ENCODE measurements at places on chromosomes 12 and 14.

DNA sequence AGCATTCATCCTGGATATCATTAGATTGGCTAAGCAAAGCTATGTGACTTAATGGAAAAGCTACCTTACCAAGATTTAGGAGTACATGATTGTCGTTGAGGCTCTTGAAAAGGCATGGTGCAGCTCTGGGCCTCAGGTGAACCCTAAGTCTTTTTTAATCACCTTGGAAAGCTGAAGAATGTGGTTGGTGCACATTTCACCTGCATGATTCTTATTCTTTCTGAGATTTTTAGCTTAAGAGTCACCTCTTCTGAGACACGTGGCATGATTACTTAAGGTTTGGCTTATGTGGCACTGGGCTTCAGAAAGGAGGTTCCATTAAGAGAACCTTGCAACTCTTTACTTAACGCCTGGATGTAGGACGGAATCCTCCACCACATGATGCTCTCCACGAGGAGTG lies 498.5 kb downstream of the TMEM117 start:
- DNase-seq = no peak

DNA sequence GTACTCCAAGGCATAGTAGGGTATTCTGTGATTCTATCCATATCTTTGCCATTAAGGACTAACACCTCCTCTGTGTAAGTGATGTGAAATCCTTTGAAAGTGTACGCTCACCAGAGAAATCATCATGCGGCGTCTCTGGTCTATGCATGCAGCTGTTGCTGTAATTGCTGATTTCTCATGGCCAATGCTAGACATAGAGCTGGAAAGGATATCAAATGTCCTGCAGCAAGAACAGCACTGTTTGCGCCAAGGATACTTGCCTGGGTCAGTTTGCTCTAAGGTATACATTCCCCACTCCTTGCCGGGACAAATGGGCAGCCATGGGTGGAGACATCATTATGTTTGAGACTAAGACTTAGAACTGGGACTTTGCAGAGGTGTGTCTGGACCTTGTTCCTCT lies 896.4 kb downstream of the BCL11B start:
- no peak for DNase-seq

DNA sequence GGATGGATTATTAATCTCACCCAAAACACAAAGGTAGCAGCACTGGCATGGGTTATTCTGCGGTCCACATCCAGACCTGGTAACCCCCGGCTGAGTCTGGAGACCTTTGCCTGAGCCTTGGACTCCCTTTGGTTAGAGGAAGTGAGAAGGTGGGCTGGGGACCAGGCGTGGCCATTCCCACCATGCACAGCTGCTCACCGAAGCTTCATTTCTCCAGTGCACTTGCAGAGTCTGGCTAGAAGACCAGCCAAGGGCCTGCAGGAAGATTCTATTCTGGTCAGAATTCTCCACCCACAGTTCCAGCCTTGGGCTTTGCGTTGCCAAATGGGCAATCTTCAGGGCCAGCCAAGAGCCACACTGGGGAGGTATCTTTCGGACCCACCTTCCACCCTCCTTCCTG lies 73.0 kb downstream of the LGMN start:
- no peak for DNase-seq

GRCh38 chr14:30869551-30870155 lies 4.7 kb upstream of the COCH start:
- no peak for DNase-seq

DNA sequence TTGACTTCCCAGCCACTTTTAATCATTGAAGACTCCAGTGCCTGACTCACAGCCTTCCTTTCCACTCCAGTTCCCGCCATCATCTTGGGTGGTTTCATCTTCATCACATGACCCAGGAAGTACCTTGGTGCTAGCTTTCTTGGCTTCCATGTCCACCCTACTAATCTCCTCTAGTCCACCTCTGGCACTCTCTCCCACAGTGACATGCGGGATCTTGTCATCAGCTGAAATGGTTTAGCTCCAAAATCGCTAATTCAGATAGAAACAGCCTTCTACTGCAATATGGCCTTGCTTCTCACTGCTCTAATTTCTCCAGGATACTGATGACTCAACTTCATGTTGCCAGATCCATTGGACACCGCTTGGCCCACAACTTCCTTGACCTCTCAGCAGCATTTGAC lies 24.5 kb downstream of the WDR20 start:
- DNase-seq = no peak

GRCh38 chr14:69571449-69572029 lies 3.1 kb downstream of the CCDC177 start:
- DNase-seq = no peak

- no peak for DNase-seq
Measured at GRCh38 chr12:88235183-88235833, 93.2 kb downstream of the TMTC3 start.

GRCh38 chr12:89833337-89834252 lies 125.0 kb upstream of the ATP2B1 start:
- no peak for DNase-seq

- no peak for DNase-seq
Measured at GRCh38 chr12:111386885-111387284, 18.0 kb upstream of the PHETA1 start.

GRCh38 chr12:28698553-28698952 lies 450.5 kb upstream of the FAR2 start:
- DNase-seq = no peak

DNA sequence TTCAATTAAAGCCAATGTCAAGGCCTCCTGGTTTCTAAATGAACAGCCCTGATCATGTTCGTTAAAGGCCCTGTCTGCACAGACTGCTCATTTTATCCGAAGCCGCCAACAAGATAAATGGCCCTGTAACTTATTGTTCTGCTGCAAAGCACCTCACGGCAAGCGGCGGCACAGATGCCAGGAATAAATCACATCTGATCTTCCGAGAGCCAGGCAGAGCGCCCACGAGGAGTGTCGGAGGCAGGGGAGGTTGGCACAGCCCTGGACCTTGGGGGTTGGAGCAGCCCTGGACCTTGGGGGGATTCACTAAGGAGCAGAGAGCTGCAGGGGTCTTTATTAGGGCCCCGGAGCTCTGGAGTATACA lies 110.5 kb downstream of the SCARB1 start:
- DNase-seq = no peak
